ENCODE measurements at places on chromosomes 2 and 18. TPM values are rescaled to one million over a fixed set of nuclear protein-coding genes. Genes with fewer than 3 reads are reported as not detected.

DNA sequence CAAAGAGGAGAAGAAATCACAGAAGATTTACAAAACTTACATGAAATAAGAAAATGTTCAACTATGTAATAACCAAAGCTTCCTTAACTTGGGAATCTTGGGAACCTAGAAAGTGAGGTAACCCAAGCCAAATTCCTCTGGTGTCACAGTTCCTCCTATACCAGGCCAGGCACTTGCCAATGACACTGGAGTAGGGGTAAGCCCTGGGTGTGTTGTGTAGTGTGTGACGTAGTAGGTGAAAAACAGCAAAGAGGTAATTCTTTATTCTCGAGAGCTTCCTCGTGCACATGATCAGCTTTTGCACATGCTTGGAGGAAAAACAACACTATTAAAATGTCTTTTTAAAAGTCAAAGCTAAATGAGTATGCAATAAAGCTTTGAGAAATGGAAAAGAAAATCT, 118.0 kb downstream of the METTL8 start:
- no peak for DNase-seq

GRCh38 chr2:191478799-191479679, 198.9 kb upstream of the NABP1 start:
- DNase-seq = no peak

- peak; percentile 64 for DNase-seq
Measured at GRCh38 chr2:120422465-120423160, 76.7 kb downstream of the INHBB start.

FAM110C gene
- total RNA-seq = 0.83 TPM

FMNL2 gene
- 38.1 TPM for total RNA-seq

RBM43 gene
- total RNA-seq = 7.7 TPM

DNA sequence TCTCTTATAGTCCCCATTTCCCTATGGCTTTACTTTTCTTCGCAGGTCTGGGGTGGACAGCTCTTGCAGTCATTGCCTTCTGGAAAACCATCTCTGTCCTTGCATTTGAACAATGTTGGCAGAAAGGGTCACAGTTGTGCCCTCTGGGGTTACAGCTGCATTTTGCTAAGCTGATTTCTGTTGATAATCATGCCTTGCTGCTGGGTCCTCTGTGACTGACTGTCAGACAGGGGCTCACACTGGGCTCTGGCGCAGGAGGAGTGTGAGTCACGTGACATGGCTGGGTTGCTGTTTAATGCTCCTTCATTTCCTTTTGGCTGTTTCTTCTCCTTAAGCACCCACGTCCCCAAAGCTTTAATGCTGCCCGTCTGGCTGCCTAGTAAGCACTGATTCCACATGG, 196.6 kb upstream of the LHCGR start:
- no peak for DNase-seq

MAB21L4 gene
- total RNA-seq = not detected

ZNF516 gene
- 41.1 TPM for total RNA-seq

DNA sequence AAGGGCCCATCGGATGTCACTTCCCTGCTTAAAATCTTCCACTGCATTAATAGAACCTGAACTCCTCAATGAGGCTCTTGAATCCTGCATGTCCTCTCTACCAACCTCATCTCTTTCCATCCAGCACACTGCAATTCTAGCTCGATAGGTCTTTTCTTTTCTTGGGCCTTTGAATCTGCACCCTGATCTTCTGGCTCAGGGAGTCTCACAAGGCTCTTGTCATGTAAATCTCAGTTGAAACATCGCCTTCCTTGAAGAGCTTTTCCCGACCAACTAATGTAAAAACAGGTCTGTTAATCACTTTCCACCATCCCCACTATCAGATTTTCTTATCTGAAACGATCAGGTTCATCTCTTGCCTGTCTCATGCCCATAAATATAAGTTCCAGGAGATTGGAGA, 120.5 kb downstream of the MYO5B start:
- DNase-seq = no peak

MC5R gene
- total RNA-seq = not detected

CNOT11 gene
- total RNA-seq = 35.8 TPM

- DNase-seq = no peak
Measured at GRCh38 chr18:59033359-59033758, 106.3 kb upstream of the SEC11C start.

DNA sequence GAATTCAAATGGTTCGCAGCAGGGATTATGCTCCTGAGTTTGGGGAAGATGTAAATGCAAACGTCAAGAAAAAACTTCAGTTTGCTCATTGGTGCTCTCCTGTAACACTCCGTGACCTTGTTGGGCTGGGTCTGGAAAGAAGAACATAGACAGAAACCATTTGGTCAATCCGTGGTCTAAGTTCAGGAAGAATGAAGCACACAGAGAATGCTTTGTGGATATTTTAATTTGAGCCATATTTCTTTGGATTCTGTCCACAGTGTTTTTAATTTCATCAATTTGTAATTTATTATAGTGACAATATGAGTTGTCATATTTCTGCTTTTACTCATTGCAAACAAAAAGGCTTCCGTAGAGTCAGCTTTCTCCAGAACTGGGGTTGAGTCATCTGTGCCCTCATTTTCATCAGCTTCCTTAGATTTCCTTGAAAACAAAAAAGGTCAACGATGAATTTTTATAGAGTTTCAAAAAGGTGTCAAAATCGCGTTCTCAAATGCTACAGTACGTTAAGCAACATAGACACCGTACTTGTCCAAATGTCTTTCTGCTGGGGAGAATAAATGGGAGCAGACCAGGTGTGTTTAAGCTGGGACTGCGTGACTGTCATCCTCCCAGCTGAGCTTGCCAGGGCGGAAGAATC, 606.4 kb downstream of the RNF144A start:
- DNase-seq = no peak

ZNF397 gene
- 27.4 TPM for total RNA-seq

DNA sequence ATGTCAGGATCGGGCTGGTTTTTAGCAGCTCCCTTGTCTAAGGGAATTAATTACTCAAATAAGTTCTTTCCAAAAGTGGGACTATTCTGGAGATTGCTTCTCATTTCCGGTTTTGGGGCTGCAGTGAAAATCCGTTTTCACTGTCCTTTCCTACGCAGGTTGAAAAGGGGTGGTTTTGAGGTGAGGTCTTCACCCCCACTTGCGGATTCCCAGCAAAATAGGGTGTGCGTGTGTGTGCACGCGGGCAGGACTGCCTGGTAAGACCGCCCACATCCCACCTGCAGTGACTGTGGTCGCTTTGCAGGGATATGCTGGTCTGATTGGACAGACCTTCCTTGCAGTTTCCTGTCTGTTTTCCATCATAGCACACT, 472 bp upstream of the PLEKHM3 start:
- peak; percentile 78 for DNase-seq

- DNase-seq = no peak
Measured at GRCh38 chr2:223338016-223338415, 264.1 kb downstream of the SCG2 start.

DNA sequence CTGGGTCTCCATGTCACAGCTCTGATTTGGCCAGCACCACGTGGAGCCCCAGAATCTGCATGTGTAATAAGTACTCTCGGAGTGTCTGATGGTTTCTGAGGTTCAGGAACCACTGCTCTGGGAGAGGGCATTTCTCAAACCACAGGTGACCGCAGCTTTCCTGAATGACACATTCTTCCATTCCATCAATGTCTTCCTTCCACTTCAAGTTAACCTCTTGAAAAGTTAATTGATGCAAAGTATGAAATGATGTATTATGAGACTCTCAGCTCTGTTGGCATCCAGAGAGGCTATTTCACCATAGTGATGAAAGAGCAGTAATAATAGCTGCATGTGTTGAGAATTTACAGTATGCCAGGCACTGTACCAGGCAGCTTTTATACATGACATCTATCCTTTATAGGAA, 61.3 kb upstream of the CRIM1 start:
- DNase-seq = no peak

- DNase-seq = no peak
Measured at GRCh38 chr18:30094556-30094955, 948.0 kb downstream of the DSC3 start.

GRCh38 chr2:229636571-229636970, 77.8 kb downstream of the DNER start:
- DNase-seq = no peak

ASPRV1 gene
- total RNA-seq = 4.9 TPM

DNA sequence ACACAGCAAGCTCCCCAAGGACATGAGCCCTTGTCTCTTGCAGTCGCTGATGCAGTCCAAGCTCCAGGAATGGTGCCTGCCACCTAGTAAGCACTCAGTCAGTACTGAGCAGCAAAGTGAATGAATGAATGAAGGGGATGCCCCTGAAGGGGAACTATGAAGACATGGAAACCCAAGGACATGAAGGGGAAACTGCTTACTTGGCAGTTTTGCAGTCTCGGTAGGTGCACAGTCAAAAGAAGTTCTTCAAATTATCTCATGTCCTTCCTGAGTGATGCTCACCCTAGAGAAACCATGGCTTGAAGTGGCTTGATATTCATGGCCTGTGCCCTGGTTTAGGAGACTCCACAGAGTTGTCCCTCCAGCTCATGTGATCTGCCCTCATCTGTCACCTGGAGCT, 102.1 kb upstream of the DLX2 start:
- no peak for DNase-seq

UNC80 gene
- 1.8 TPM for total RNA-seq

NOL4 gene
- total RNA-seq = not detected

TMEM182 gene
- 2.1 TPM for total RNA-seq

- DNase-seq = no peak
Measured at GRCh38 chr2:225274751-225275150, 124.8 kb upstream of the NYAP2 start.

GRCh38 chr2:64359892-64360657, 93.9 kb upstream of the LGALSL start:
- DNase-seq = no peak

- no peak for DNase-seq
Measured at GRCh38 chr2:207230261-207231105, 64.7 kb upstream of the KLF7 start.

DNA sequence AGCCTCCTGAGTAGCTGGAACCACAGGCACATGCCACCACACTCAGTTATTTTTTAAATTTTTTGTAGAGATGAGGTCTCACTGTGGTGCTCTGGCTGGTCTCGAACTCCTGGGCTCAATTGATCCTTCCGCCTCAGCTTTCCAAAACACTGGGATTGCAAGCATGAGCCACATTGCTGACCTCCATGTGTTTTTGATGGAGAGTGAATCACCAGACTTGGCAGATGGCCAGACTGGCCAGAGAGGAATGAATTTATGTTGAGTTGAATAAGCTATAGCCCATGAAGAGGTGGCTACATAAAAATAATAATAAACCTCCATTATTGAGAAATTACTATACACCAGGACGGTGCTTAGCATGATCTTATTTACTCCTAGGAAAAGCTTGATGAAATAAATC, 91.5 kb downstream of the MREG start:
- DNase-seq = no peak

GRCh38 chr2:54500404-54501205, 44.5 kb downstream of the SPTBN1 start:
- no peak for DNase-seq

AKAIN1 gene
- not detected for total RNA-seq

- no peak for DNase-seq
Measured at GRCh38 chr2:100643467-100643866, 80.7 kb downstream of the PDCL3 start.

- peak; percentile 51 for DNase-seq
Measured at GRCh38 chr2:109521233-109522062, 92.3 kb downstream of the SEPTIN10 start.

- no peak for DNase-seq
Measured at GRCh38 chr2:62524293-62524941, 18.4 kb upstream of the TMEM17 start.

- DNase-seq = peak; percentile 50
Measured at GRCh38 chr2:3637311-3637675, 20.7 kb upstream of the ALLC start.

GRCh38 chr2:239361311-239361642, 39.5 kb downstream of the HDAC4 start:
- DNase-seq = no peak

DNA sequence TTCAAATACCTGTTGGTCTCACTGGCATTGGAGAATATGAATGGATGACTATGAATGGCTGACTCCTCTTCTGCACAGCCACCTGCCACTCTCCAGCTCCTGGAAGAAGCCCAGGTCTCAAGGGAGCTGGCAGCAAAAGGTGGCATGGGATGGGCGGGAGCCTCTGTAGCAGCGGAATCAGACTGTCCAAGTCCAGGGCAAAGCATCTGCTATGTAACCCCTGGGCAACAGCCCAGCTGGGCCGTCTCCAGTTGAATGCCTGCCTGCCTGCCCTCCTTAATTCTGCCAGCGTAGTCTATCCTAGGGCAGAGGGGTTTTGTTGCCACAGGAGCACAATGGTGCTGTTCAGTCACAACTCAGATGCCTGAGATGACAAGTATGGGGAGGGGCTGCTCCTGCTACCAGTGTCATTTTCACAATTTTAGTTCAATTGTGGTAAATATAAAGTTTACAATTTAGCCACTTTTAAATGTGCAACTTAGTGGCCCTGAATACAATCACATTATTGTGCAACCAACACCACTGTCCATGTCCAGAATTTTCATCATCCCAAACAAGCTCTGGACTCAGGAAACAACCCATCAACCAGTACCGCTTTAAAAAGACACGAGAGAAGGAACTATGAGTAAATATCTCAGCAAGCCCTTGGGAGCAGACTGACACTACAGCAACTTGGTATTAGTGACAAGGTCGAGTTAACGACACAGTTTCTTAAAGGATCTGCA, 115.2 kb downstream of the MYO5B start:
- DNase-seq = no peak

XRCC5 gene
- total RNA-seq = 146 TPM

DNA sequence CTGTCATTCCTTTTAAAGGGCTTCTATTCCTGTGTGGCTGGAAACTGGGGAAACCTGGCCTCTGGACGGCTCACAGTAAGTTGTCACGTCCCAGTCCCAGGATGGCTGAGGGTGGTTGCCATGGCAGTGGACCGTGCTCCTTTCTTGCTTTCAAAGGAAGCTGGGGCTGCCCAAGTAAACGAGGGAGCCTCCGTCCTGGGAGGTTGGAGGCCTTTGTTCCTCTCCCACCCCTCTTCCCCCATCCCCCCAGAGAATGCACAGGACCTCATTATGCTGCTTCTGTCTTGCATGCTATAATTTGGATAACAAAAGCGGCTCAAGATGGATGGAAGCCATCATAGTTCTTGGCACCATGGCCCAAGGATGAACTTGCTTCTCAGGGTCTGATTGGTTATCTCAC, 325.5 kb upstream of the HS6ST1 start:
- DNase-seq = peak; percentile 25

GPR39 gene
- not detected for total RNA-seq

DNA sequence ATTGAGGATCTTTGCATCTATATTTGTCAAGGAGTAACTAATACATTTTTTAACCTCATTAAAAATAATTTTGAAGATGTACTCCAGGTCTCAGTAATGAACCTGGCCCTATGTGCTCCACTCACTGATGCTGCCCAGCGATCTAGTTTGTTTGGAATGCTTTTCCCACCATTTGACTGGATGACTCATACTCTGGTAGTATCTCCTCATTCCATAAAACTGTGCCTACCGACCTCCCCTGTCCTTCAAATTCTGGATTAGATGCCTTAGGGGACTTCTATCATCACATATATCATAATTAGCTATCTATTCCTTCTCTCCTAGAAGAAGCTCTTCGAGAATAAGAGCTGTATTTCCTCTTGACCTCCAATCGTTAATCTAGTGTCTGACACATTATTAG, 83.8 kb downstream of the FAM117B start:
- DNase-seq = no peak

All from spleen (tissue), 13 donors.